ENCODE measurements at places on chromosomes 16 and 17.

DNA sequence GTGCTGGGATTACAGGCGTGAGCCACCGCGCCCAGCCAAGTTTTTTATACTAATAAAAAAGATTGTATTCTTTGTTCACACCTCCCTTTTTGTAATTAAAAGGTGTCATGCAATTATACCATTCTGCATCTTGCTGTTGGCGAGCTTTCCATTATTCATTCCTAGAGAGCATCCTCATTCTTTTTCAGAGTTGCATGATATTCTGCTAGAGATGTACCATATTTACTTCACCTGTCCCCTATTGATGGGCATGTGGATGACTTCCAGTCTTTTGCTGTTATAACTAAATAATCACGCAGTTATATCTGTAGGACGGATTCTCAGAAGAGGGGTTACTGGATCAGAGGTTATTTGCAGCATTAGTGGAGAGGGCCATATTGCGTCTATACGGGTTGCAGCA is 17.0 kb downstream of the SGSM2 start:
- DNase-seq, result no peak

- DNase-seq, result no peak
These were observed 3.6 kb downstream of the RSKR start for GRCh38 chr17:28610376-28610775.

- no peak for DNase-seq
These were observed 150.1 kb downstream of the RAB11FIP4 start for GRCh38 chr17:31541559-31541958.

- DNase-seq, result no peak
These were observed 67.4 kb downstream of the MED13 start for GRCh38 chr17:61997664-61998063.

DNA sequence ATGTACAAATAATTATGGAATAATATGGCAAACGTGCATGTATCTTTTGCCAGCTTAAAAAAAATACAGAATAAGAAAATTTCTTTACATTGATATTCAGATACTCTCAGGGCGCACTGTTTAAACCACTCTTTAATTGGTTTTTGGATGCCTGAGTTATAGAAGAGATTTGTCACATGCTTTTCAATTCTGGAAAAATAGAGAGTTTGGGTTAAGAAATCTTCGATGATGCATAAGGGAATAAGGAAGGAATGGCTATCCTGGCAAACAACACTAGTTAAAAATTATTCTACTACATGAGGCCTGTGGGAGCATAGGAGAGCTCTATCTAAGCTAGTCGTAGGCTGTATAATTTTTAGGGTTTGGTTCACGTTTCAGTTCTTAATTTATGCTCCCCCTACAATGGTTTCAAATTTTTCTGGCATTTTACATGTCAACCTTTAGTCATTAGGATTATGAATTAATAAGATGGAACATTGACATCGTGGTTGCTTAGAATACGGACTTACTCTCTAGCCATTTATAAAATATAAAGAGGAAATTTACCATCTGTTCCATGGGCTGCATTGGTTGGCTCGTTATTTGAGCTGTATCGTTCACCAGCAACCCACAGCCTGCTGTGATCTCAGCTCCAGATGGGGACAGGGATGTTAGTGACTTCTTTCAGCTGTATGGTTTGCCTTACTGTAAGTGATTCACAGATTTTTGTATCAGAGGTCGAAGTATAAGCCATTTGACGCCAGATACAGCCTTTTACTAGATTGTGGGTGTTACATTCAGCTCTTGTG is 15.9 kb downstream of the NARF start:
- no peak for DNase-seq

DNA sequence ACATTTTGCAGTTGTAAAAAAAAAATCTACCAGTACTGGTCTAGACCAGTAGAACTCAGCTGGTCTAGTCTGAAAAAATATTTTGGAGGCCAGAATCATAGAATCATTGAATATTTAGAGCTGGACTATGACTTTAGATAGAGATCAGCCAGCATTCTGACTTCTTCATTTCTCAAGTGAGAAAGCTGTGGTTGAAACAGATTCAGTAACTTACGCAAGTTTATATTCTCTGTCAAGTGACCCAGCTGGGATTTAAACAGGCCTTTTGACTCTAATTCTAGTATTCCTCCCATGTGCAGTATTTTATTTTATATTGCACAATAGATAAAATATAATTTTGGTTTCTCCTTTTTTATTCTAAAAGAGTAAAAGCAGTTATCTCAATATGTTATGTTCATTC is 4.9 kb downstream of the TNRC6A start:
- no peak for DNase-seq

DNA sequence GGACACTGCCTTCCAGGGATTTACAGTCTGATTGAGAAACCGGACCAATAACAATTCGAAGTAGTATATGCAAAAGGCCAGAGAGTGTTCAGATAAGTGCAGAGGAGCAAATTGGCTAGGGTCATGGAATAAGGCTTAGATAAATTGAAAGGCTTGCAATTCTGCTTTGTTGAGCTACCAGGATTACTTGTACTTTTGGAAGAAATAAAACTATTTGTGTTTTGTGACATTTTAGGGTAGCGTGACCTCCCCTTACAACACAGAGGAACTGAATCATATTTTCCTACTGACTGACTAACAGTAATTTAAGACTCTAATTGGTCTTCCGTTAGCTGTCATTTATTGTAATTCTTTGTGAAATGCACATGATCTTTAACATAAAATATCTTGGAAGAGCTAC is 104.7 kb downstream of the PITPNC1 start:
- DNase-seq, result no peak

GRCh38 chr17:34131386-34131785 is 123.7 kb upstream of the CCL2 start:
- DNase-seq, result no peak

GRCh38 chr16:54093281-54093680 is 193.3 kb downstream of the IRX3 start:
- no peak for DNase-seq

DNA sequence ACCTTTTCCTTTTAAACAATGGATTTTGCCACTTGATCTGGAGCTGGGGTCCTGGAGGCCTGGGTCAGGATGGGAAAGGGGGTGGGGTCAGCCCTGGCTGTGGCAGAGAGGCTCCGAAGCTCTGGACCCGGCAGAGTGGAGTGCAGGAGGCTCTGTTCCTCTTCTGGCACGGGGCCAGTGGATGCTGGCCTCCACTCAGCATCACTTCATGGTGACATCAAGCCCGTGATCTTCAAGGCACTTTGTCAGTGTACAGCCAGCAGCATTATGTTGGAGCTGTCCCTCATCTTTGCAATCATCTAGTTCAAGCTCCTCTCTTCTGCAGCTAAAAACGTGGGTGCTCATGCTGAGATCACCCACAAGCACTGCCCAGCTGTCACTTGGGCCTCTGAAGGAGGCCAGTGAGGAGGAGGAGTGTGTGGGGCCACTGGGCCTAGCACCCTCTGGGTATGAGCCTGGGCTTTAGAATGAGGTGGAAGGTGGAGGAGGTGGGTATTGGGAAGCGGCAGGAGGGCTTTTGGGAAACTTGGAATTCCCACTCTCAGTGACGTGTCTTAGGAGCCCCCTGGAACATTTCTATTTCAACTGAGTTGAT is 45.9 kb upstream of the MGAT5B start:
- no peak for DNase-seq

DNA sequence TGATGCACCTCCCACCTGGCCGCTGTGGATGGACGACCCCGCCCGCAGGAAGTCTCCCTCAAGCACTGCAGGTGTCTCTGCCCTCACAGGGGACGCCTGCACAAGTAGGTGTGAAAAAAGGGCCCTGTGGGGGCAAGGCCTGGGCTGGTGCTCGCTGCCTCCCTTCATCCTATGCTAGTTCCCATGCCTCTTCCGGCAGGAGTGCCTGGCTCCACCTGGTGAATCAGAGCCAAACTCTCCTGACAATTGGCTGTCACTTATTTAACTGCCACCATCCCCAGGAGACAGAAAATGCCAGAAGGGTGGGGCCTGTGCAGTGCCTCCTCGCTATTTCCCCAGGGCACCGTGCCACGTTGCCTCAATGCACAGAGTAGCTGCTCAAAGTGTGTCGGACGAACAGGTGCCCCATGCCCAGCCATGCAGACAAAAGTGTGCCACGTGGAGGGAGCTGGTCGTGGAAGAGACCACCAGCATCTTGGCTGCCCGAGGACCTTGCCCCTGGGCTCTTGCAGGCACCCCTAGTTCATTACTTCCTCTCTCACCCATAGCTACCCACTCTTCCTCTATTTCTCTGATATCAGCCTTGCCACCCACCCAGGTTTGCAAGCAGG is 170.7 kb downstream of the SEC14L1 start:
- DNase-seq, result no peak

GRCh38 chr16:82699260-82699659 is 72.5 kb downstream of the CDH13 start:
- no peak for DNase-seq

- DNase-seq, result peak; percentile 16
These were observed 162.5 kb downstream of the MAF start for GRCh38 chr16:79437764-79438751.

DNA sequence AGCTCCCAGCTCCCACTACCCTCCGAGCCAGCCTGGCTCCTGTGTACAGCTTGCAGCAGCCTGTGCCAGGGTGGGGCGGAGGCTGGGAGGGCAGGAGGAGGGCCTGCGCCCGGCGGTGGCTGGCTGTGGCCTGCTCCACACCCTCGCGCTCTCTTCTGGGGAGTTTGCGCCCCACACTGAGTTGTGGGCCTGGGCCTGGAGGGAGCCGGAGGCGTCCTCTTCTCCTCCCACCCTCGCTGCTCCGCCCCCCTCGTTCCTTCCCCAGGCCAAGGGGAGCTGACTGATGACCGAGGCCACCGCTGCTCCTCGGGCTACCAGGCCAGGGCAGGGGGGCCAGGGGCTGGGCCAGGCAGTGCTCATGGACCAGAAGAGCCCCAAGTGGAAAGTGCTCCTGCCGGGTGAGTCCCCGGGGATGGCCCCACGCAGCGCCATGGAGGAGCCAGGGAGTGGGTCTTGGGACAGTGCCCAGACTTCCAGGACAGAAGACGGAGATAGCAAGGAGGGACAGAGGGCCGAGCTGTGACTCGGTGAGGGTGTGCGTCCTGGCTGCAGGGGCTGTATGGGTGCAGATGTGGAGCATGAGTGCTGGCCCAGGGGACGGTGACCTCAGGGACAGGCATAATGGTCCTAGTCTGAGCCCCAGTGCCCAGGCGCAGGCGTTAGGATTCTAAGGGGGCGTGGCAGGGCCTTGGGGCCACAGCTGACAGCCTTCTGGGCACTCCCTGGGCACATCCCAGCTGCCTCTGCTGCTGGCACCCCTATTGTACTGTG is 242.1 kb upstream of the GSE1 start:
- DNase-seq, result no peak

DNA sequence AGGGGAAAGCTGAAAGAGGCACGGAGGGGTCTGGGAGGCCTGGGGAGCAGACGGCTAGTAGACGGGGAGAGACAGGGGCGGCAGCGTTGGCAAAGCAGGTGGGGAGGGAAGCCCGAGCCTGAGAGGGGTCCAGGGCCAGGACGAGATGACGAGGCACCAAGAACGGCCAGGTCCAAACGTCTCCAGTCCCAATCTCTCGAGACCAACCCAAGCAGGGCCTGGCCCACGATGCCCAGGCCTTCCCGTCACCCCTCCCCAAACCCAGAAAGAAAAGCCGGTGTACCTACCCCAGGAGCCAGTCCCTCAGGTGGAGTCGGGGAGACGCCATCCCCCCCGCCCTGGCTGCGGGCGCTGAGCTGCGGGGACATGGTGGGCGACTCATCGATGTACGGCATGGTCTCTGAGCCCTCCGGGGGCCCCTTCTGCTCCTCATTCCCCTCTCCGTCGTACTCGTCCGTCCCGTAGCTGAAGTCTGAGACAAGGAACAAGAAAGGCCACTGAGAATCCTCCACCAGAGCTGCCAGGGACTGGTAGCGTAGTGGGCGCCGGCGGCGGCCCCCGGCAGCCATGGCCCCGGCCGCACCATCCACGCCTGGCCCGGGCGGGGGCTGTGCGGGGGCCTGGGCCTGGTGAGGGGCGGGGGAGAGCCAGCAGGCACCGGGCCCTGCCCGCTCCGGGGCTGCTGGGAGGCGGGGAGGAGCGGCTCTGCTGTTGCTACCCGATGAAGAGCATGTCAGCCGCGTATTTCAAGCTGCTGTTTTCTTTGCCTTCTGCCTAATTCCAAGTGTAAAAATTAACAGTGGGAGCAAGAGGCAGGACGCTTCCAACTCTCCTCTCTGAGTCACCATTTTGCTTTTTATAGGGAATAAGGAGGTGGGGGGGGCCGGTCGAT is 54.6 kb downstream of the ABR start:
- no peak for DNase-seq

DNA sequence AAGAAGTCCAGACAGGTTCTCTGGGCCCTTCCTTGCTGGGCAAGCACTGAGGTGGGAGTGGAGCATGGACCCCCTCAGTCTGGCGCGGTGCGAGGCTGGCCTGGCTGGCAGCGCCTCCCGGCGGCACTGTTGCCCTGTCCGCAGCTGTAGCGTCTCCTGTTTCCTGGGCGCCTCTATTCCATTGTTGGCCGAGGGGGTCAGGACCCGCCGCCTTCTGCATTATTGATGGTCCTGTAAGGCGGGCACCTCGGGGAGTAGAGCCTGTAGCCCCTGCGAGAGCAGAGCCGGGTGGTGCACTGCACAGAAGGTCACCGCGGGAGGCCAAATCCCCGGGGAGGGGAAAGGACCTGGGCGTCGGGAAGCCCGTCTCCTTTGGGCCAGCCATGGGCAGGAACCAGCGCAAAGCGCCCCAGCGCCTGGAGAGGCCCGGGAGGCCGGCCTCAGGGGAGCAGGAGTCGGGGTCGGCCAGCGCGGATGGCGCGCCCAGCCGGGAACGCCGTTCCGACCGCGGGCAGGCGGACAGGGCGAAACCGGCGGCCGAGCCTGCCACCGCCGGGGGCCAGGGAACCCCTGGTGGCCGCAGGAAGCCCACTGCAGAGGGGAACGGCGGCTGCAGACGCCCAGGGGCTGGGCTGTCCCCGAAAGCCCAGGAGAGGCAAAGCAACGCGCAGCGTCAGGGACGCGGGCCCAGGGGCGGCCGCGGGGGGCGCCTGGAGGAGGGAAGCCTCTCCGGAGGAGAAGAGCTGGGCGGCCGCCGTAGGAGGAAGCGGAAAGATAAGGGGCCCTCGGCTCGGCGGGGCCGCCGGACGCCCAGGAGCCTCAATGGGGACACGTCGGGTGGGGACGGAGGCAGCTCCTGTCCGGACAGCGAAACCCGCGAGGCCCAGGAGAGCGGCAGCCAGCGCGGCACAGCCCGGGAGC is at the start of gene MYO15B:
Gene MYO15B (plus strand): TSS at position 126 of the 921 bp plus-strand sequence. CDS start 258 bp downstream, at position 384.
- DNase-seq, result peak; percentile 32

GRCh38 chr16:88697831-88698615 is 8.2 kb downstream of the RNF166 start:
- DNase-seq, result no peak

DNA sequence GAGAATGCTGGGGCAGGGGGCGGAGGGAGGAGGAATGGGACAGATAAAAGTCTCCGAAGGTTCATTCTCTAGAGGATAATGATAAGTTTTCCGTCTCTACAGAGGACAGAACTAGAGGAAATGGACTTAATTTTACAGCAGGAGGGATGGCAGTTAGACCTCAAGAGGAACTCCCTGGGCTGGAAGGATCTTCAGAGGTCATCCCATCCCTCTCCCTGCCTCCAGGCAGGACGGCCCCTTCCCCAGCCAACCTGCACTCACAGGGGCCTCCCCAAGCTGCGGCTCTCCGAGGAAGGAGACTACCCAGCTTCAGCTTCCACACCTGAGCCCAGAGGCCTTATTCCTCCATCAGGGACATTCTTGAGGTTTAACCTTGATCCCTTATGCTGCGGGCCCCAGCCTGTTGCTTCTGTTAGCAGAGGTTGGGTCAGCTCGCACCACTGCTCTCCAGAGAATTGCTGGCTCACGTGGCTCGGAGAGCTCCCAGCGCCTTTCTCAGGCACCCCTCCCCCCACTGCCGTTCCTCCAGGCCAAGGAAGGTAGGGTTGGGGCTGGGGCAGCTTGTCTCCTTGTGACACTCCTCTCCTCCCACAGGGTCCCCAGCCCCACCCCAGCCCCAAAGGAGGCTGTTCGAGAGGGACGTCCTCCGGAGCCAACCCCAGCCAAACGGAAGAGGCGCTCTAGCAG is 8.5 kb downstream of the ELOB start:
- DNase-seq, result no peak
